ENCODE measurements at places on chromosomes 7 and 10.

DNA sequence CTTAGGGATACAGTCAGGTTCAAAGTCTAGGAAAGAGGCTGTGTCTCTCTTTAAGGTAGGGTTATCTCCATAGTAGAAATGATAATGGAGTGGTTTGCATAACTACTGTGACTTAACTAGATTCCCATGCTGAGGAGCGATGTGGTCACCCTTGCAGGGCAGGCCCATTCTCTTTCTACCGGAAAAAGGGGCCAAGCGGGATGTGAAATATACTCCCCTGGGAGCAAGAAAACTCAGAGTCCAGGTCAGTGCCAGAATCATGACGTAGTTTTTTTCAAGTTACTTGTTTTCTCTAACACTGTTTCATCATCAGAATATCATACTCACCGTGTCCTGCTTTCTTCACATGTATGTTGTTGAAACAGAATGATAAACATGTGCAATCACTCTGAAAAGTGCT is 649.0 kb upstream of the ANKRD30A start:
- no peak overlapping the region for H3K27ac ChIP-seq
- H3K27me3 ChIP-seq = no peaks in the 10 kb centered on the region
- peaks cover 12% of the 10 kb centered on the region for H3K4me1 ChIP-seq
- DNase-seq = no peak
- H3K4me3 ChIP-seq = no peak overlapping the region

GRCh38 chr7:90661290-90662151 is 65.4 kb downstream of the CDK14 start:
- no peaks in the 10 kb centered on the region for H3K4me1 ChIP-seq
- H3K4me3 ChIP-seq = no peak overlapping the region
- H3K27ac ChIP-seq = no peak overlapping the region
- no peaks in the 10 kb centered on the region for H3K27me3 ChIP-seq
- no peak for DNase-seq
- H3K36me3 ChIP-seq = no peaks in the 10 kb centered on the region

GRCh38 chr7:142754681-142755575 is 5.7 kb downstream of the PRSS1 start:
- no peaks in the 10 kb centered on the region for H3K27me3 ChIP-seq
- DNase-seq = no peak
- H3K4me3 ChIP-seq = no peak overlapping the region
- no peaks in the 10 kb centered on the region for H3K36me3 ChIP-seq
- no peak overlapping the region for H3K27ac ChIP-seq
- H3K4me1 ChIP-seq = no peaks in the 10 kb centered on the region

GRCh38 chr10:124630551-124630950 is 113.6 kb downstream of the FAM53B start:
- no peaks in the 10 kb centered on the region for H3K36me3 ChIP-seq
- no peak for DNase-seq
- no peaks in the 10 kb centered on the region for H3K27me3 ChIP-seq
- no peak overlapping the region for H3K4me3 ChIP-seq

DNA sequence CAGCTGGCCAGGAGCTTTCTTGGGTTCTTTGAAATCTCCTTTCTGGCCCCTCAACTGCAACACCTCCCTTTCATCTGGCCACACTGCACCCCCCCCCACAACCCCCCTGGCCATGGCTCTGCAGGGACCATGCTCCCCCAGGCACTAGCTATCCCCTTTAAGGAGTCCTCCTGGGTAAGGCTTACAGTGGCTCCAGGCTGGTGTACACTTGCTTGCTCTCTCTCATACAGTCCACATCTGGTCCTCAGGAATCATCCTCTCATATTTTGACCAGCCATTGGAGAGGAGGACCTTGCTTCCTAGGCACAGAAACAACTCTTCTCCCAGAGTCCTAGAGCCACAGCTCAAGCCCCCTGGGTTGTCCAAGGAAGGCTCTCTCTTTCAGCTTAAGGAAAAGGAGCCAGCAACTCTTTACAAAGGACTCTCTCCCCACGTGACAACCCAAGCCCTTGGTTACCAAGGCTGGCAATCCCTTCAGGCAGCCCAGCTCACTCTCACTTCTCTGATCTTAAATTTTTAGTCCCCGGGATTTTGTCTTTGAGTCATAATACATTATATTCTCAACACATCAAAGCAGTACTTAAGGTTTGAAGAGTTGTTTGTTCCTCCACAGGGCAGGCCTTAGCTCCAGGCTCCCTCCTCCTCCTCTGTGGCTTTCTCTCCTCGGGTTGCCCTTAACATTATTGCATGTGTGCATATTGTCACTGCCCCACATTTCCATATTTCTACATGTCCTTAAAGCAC is 9.9 kb downstream of the GARIN1A start:
- H3K27me3 ChIP-seq = no peaks in the 10 kb centered on the region
- no peak overlapping the region for H3K27ac ChIP-seq
- no peak overlapping the region for H3K4me3 ChIP-seq
- DNase-seq = no peak
- H3K36me3 ChIP-seq = no peaks in the 10 kb centered on the region
- H3K4me1 ChIP-seq = no peaks in the 10 kb centered on the region

GRCh38 chr10:43952760-43953159 is 304.1 kb upstream of the ZNF32 start:
- H3K27ac ChIP-seq = no peak overlapping the region
- no peaks in the 10 kb centered on the region for H3K4me1 ChIP-seq
- H3K27me3 ChIP-seq = no peaks in the 10 kb centered on the region
- no peaks in the 10 kb centered on the region for H3K36me3 ChIP-seq
- DNase-seq = no peak

GRCh38 chr10:84243759-84244158 is 1.1 kb upstream of the RGR start:
- no peaks in the 10 kb centered on the region for H3K4me1 ChIP-seq
- no peak overlapping the region for H3K27ac ChIP-seq
- no peaks in the 10 kb centered on the region for H3K36me3 ChIP-seq
- no peaks in the 10 kb centered on the region for H3K27me3 ChIP-seq
- no peak for DNase-seq
- no peak overlapping the region for H3K4me3 ChIP-seq

DNA sequence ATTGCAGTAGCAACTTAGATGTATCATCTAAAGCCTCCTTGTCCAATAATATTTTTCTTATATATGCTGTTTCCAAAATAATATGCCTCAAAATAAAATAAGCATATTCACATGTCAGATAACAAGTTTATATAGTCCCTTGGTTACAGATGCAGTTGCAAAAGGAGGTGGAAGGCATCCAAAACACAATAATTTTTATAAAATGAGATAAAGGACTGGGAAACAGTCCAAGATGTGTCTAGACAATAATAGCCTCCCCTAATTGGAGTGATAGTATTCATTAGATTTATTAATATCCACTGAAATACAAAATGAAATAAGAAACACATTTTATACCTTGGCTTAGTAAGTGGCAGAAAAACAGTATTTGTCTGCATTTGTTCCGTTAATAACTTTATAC is 30.3 kb downstream of the BCAP29 start:
- H3K4me3 ChIP-seq = no peak overlapping the region
- H3K36me3 ChIP-seq = no peaks in the 10 kb centered on the region
- no peaks in the 10 kb centered on the region for H3K27me3 ChIP-seq
- H3K27ac ChIP-seq = no peak overlapping the region

- no peak overlapping the region for H3K4me3 ChIP-seq
- no peak for DNase-seq
- H3K27me3 ChIP-seq = no peaks in the 10 kb centered on the region
- H3K27ac ChIP-seq = no peak overlapping the region
- H3K4me1 ChIP-seq = no peaks in the 10 kb centered on the region
These were observed 23.1 kb downstream of the GLRX3 start for GRCh38 chr10:130159192-130159794.

DNA sequence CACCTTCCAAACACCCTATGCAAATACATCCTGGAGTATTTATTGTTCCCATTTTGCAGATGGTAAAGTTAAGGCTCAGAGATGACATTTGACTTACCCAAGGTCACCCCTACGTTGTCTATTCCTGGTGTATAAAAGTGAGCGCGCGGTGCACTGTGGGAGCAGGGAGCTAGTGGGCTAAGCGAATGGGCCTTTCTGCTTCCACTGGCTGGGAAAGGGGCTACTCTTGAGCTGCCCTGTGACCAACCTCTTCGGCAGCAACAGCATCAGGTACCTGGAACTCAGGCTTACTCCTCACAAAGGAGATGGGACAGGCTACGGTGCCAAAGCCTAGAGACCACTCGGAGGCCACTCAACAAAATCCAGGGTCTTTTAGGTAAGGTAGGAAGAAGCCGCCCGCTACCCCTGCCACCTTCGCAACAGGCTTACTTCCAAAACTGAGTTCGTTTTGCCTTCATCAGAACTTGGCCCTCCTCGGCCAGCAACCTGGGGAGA is 2.4 kb downstream of the PTF1A start:
- no peak overlapping the region for H3K27ac ChIP-seq
- DNase-seq = no peak
- H3K4me3 ChIP-seq = no peak overlapping the region
- H3K36me3 ChIP-seq = no peaks in the 10 kb centered on the region
- H3K27me3 ChIP-seq = no peaks in the 10 kb centered on the region

GRCh38 chr10:82266438-82266837 is 391.4 kb downstream of the NRG3 start:
- peaks cover 33% of the 10 kb centered on the region for H3K4me1 ChIP-seq
- H3K4me3 ChIP-seq = no peak overlapping the region
- H3K27ac ChIP-seq = no peak overlapping the region
- no peaks in the 10 kb centered on the region for H3K36me3 ChIP-seq
- no peak for DNase-seq
- no peaks in the 10 kb centered on the region for H3K27me3 ChIP-seq

GRCh38 chr10:5647507-5648240 is 18.7 kb downstream of the ASB13 start:
- DNase-seq = no peak
- no peaks in the 10 kb centered on the region for H3K36me3 ChIP-seq
- H3K27me3 ChIP-seq = no peaks in the 10 kb centered on the region
- no peak overlapping the region for H3K27ac ChIP-seq

DNA sequence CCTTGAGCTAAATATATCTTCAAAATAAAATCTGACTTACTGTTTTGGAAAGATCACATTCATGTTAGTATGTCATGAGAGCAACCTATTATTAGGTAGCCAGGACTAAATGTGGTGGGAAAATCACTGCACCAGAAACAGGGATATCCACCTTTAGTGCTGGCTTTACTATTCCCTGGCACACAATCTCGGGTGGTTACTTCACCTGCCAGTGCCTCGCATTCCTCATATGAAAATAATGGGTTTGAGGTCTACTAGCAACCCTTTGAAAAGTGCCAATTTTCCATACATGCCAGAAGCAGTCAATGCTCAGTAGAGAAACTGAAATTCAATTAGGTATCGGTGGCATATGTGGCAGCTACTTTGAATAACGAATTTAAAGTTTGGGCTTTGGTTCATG is 36.8 kb downstream of the PTN start:
- DNase-seq = no peak
- no peaks in the 10 kb centered on the region for H3K36me3 ChIP-seq
- H3K27ac ChIP-seq = no peak overlapping the region

DNA sequence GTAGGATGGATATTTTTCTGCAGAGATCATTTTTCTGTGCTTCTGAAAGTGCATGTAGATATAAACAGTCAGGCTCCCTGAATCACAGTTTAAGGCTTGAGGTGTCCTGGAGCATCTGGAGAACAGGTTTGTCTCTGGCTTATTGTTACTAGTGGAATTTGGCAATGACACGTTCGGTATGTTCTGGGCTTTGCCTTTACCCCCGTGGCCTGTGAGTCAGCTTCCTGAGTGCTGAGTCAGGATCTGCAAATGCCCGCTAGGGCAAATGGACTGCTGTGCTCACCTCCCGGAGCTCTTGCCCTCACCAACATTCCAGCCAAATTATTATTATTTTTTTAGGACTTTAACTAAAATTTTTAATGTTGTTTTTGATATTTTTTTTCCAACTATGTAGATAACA is 192.5 kb upstream of the PRSS1 start:
- peak; percentile 85 for DNase-seq
- no peaks in the 10 kb centered on the region for H3K36me3 ChIP-seq
- H3K4me1 ChIP-seq = peaks cover 19% of the 10 kb centered on the region

DNA sequence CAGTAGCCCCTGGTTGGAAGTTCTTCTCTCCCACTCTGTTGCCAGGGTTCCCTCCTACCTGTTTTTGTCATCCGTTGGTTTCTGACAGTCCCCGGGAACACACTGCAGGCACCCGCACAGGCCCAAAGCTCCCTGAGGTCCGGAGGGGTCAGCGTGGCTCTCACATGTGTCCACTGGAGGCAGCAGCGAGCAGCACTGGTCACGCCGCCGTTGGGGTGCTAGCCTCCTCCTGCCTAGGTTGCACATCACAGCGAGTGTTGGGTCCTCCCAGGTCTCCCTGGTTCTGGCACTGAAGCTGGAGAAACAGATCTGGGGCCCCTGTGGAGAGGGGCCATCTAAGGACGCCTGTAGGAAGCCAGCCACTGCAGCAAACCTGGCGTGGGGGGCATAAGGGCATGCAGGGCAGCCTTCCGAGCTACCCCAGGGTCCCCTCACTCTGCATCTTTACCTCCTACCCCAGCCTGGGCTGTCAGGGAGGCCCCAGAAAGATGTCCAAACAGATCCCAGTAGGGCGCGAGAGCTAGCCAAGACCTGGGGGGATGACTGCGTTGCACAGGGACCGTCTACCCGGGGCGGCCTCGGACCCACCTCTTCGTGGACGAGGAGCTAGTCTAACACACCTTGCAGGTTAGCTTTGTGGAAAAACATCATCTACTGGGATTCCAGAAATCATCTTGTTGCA is 28.9 kb downstream of the LRRC27 start:
- DNase-seq = peak; percentile 16
- no peaks in the 10 kb centered on the region for H3K4me1 ChIP-seq
- H3K36me3 ChIP-seq = no peaks in the 10 kb centered on the region
- no peak overlapping the region for H3K4me3 ChIP-seq

DNA sequence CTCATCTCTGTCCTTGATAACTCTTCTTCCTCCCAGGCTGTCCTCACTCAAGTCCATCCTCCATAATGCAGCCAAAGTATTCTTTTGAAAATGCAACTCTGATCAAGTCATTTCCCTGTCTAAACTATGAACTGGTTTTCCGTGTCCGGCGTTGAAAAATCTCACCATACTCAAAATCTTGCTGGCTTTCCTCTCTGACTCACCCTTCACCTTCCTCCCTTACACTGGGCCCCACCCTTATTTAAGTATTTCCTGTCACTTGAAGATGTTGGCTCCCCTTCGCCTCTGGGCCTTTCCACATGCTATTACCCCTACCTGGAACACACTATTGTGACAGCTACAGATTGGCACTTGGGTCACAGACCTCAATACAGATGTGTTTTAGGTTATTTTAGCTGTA is 515.6 kb downstream of the INHBA start:
- no peaks in the 10 kb centered on the region for H3K27me3 ChIP-seq
- no peaks in the 10 kb centered on the region for H3K36me3 ChIP-seq
- H3K4me3 ChIP-seq = no peak overlapping the region
- DNase-seq = no peak

- no peaks in the 10 kb centered on the region for H3K36me3 ChIP-seq
- no peaks in the 10 kb centered on the region for H3K4me1 ChIP-seq
- H3K27ac ChIP-seq = no peak overlapping the region
- H3K4me3 ChIP-seq = no peak overlapping the region
These were observed 80.0 kb upstream of the PCDH15 start for GRCh38 chr10:54880996-54881395.

DNA sequence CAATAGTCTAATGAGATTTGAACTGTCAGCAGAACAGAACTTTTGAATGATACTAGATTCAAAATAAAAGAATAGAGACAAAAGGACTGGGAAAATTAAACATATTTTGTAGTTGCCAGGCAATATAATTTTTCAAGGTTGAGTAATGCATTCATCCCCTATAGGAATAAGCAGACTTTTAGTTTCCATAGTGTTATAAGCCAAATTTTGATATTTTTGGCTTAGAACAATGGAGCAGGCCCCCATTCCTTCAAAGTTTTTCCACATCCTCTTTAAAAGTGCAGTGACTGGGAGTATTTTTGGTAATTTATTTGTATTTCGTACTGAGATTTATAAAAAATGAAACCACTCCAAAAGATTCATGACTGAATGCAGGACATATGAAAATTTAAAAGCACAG is 24.0 kb downstream of the MEOX2 start:
- H3K4me1 ChIP-seq = no peaks in the 10 kb centered on the region
- DNase-seq = no peak
- no peaks in the 10 kb centered on the region for H3K36me3 ChIP-seq
- no peak overlapping the region for H3K27ac ChIP-seq
- H3K4me3 ChIP-seq = no peak overlapping the region
- no peaks in the 10 kb centered on the region for H3K27me3 ChIP-seq
